ENCODE measurements at places on chromosomes 1 and 21.

DNA sequence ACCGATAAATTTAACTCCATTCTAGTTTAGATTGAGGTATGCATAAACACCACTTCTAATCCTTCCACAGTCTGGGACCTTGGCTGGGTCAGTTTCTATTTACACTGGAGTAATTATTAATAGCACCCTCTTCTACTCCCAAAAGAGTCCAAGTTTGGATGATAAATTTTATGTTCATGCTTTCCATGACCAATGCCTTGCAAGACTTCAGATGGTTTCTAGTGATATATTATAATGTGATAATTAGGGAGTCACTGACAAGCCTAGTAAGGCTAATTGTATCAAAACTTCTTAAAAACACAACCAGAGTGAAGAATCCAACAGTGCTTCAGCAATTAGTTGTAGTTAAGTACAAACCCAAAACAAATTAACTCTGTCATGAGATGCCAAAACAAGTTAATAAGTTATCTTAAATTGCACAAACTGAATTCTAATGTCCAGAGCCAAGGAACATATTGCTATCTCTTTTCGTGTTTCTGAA is 489.6 kb downstream of the TTLL7 start:
- DNase-seq = no peak

GRCh38 chr1:206557636-206558473 is 50.5 kb downstream of the RASSF5 start:
- peak; percentile 73 for DNase-seq

- no peak for DNase-seq
These were observed 69.0 kb downstream of the DHRS3 start for GRCh38 chr1:12548973-12549459.

- no peak for DNase-seq
These were observed 801 bp downstream of the EPRS1 start for GRCh38 chr1:220045356-220046051.

GRCh38 chr21:42366292-42367010 is at the start of gene TFF1:
TFF1 (minus strand) TSS chr21:42366535; CDS start chr21:42366495, 40 bp downstream.
- no peak for DNase-seq

- DNase-seq = no peak
These were observed 95.7 kb upstream of the PALMD start for GRCh38 chr1:99550198-99550597.

GRCh38 chr1:64616039-64616438 is 128.8 kb upstream of the RAVER2 start:
- no peak for DNase-seq

DNA sequence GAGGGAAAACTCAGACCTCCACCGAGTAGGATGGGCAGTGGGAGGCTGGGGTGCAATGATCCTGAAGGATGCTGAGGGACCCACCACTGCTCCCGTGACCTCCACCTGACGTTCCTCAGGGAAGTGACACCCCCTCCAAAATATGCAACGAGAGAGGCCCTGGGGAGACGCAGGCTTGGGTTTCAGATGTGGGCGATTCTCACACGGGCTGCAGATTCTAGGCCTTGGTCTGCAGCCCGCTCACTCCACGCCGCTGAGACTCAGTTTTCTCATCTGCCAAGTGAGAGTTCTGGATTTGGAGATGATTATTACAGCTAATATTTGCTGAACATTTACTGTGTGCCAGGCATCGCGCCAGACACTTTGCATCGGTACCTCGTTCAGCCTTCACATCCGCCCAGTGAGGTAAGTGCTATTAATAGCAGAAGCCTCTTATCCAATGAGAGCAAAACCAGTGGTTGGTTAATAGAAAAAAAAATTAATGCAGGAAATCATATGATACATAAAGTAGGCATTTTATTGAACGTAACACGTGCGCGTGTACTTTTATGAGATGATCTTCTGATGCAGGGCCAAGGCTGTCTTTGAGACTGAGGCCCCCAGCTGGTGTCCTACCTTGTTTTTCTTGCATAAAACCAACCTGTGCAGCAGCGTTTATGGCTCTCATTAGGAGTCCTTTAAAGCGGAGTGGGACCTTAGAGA is 102.0 kb upstream of the RUNX3 start:
- DNase-seq = peak; percentile 58

DNA sequence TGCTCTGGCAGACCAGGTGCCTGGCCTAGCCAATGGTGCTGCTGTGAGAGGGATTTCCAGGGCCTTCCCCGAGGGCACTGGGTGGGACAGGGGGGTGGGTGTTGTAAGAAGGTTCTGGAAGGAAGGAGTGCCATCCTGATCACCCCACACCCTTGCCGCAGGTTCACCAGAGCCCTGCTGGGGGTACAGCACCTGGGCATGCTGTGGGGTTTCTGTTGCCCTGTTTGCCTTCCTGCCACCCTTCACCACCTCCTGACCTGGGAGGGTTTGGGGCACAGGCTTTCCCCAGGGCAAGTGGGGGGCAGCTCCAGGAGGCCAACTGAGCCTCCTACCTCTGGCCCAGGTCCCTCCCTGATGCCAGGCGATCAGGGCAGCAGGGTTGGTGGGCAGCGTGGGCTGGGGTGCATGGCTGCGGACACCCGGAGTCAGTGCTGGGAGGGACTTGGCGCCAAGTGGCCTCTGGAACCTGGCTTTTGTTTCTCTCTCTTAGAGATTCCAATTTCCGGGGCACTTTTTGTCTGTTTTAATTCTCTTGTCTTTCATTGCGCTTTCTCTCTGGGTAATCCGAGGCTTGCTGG is 318.8 kb downstream of the PTPRU start:
- no peak for DNase-seq

- DNase-seq = no peak
These were observed 18.4 kb downstream of the HHAT start for GRCh38 chr1:210347112-210347511.

DNA sequence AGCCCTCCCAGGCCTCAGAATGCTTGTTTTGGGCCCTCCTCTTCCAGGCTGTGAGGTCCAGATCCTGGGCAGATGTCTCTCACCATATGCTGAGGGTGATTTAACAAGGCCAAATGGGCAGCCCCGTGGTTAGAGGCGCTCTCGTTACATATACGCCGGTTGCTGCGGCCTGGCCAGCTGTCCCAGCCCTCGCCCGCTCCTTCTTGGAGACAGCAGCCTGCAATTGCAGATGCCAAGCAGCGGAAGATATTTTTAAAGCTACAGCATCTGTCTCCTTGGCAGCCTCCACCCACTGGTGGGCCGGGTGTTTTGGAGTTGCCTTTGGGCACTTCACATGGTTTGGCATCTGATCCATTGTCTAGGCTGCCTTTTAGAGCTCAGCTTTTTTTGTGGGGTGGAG is 178.8 kb upstream of the NFIA start:
- DNase-seq = no peak

DNA sequence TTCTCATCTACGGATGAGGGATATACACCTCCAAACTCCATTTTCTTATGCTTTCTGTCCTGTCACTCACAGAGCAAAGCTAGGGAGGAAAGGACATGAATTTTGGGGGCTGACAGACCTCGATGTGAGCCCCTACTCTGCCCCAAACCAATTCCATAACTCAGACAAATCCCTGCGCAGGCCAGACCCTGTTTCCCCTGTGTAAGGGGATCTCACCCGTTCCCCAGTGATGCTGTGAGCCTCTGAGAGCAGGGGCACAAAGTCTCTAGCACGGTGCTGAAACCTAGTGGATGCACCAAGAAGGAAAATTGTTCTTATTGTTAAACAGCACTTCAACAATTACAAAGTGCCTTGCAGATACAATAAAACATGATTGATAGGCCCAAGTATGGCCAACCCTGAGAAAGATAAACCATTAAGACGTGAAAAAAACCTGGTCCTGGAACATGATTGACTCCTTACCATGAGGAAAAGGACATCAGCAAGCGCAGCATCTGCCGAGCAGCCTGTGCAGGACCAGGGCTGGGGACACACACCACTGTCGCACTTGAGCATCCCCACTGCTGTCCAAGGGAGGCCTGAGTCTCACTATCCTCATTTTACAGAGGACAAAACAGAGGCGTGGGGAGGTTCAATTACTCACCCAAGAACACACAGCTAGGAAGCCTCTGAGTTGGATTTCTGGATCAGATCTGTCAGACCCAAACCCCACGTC is 137.8 kb downstream of the GLIS1 start:
- no peak for DNase-seq

DNA sequence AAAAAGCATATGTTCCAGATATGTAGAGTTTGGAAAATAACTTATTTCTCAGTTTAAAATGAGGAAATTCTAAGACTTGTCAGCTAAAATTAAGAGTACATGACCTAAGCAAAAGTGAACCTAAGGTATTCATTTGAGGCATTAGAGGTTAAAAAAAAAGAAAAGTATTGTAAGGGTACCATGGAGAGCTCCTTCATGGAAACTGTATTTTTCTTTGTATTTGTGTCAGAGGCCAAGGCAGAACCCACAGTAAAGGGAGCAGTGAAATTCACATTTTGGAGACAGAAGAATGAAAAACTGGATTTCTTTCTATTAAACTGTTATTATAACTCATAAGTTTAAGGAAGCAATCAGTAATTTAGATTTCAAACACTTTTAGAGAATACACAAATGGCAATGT is 1494.8 kb downstream of the KCNT2 start:
- DNase-seq = no peak

Data from CD4-positive, alpha-beta T cell (primary cell).